ENCODE measurements at places on chromosomes 12 and 14.

DNA sequence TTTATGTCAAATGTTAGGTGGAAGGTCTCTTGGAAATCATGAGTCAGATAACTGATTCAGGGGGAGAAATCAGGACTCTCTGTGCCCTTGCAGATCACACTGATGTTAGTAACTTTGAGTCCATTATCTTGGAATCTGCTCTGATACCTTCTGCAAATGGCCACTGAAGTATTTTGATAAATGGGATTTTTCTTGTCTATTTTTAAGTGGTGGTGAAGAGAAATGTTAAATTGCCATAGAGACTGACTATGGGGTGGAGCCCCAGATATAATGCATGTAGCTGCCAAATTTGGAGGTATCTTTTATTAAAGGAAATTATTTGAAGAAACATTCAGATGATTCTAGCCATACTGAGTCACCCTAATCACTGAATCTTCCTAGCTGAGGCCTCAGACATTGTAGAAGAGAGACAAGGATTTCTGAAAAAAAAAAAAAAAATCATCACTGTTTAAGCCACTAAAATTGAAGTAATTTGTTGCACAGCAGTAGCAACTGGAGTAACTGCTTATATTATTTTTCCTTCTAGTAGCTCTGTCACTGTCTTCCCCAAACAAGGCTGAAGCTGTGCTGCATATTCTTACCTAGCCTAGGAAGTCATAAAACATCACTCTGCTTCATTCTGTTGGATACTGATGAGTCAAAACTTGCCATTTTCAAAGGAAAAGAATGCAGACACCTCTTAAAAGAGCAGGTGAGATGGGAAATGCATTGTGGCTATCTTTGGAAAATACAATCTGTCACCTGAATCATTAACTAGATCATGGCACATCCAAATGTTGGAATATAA is 36.0 kb upstream of the CLEC14A start:
- no peak for DNase-seq

DNA sequence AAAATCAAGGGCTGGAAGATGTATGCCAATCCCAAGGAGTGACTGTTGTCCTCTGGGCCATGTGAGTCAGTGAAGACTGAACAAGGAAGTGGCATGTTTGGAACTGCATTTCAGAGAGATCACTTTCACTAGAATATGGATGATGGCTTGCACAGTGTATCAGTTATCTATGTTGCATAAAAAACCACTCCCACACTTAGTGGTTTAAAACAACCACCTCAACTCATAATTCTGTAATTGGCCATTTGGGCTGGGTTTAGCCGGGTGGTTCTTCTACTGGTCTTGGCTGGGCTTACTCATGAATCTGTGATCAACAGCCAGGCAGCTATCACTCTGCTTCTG is 15.4 kb downstream of the BDKRB1 start:
- no peak for DNase-seq

DNA sequence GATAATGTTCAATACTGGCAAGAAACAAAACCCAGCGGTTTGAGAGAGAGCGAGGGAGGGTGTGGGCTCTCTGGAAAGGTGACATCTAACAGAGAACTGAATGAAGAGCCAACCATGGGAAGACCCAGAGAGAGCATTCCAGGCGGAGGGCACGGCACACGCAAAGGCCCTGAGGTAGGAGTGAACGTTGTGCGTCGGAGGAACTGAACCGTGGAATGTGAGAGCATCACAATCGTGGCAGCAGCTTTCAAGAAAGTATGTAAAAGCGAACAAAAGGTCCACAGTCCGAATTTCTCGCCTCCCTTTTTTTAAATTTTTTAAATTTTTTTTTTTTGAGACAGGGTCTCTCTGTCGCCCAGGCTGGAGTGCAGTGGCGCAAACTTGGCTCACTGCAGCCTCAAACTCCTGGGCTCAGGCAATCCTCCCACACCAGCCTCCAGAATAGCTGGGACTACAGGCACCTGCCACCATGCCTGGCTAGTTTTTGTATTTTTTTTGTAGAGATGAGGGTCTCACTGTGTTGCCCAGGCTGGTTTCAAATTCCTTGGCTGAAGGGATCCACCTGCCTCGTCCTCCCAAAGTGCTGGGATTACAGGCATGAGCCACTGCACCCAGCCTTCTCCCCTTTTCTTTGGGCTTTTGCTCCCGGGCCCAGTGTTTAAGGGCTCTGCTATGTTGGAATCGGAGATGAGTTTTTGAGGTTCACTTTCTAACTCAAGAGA is 15.3 kb upstream of the SCARB1 start:
- no peak for DNase-seq

DNA sequence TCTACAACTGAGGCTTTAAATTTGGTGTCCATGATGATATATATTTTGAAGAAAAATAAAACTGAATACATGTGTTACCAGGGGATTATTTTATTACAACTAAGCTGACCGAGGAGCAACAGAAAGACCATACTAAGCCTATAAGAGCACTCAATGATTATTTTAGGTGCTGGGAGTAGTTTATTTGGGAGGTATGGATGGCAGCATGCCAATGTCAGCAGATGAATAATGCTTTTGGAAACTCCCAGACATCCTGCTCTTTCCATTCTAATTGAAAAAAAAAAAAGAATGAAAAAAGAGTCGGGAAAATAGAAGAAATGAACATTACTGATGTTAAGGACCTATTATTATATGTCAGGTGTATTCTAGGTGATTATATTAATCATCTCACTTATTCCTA is 441.2 kb downstream of the BTG1 start:
- no peak for DNase-seq

- peak; percentile 30 for DNase-seq
Measured at GRCh38 chr12:121400332-121401139, 618 bp downstream of the RNF34 start.

DNA sequence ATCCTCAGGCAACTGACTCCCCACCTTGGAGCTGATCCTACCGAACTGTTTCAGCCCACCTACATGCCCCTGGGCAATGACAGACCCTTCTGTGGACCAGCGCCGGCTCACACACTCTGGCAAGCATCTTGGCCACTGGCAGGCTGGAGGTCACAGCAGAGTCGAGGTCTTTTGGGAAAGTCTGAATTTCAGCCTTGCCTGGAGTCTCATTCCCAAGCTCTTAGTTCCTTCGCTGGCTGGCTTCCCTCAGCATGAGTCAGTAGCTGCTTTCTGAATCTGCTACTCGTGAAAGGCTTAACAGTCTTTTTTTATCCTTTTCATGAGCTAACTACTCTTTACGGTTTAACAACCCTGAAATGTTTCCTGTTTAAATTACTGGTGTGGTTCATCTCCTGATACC is 44.5 kb downstream of the ASCL4 start:
- no peak for DNase-seq

DNA sequence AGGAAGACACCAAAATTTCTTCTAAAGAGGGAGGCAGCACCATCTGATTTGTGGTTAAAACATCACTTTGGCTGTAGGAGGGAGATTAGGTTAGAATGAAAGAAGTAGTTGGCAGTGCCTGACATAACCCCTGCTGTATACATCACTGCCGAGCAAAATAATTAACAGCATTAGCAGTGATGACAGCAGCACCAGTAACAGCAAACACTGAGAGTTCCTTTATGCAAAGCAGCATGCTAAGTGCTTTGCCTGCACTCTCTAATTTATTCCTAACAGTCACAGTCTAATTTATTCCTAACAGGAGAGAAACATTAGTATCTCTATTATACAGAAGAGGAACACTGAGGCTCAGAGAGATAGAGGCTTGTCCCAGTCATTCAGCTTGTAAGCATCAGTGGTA is 1469.7 kb downstream of the AACS start:
- no peak for DNase-seq

DNA sequence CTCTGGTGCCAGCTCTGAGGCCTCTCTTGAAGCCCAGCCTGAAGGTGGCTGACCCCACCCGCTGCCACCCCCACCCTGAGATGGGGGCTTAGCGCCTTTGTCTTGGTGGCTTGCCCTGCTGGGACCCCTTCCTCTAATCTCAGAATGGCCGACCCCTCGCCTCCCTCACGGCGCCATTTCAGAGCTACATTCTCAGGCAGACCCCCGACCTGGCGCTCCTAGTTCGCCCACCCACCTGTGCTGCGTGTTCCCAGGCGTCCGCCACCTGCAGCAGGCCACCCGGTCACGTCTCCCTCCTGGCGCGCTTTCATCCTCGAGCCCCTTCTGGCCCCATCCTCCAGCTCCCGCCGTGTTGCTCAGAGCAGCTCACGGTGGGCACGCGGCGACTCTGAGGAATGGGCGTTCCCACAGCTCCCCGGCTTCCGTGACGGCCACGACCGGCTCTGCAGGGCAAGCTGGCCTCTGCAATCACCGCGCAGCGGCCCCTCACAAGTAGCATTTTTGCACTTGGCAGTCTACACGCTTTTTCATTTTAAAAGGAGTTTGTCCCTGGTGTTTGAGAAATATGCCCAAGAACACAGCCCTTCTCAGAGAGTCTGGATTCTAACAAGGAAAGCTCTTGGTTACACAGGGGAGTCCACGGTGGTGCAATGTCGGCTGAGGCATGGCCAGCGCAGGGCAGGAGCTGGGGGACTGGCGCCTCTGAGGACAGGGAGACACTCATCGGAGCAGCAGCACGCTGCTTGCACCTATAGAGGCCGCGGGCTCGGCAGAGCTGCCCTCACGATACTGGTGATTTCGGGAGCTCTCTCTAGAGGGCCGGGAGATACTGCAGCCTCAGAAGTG is 105.7 kb upstream of the C14orf180 start:
- no peak for DNase-seq

- no peak for DNase-seq
Measured at GRCh38 chr12:77746096-77746495, 84.6 kb upstream of the NAV3 start.

DNA sequence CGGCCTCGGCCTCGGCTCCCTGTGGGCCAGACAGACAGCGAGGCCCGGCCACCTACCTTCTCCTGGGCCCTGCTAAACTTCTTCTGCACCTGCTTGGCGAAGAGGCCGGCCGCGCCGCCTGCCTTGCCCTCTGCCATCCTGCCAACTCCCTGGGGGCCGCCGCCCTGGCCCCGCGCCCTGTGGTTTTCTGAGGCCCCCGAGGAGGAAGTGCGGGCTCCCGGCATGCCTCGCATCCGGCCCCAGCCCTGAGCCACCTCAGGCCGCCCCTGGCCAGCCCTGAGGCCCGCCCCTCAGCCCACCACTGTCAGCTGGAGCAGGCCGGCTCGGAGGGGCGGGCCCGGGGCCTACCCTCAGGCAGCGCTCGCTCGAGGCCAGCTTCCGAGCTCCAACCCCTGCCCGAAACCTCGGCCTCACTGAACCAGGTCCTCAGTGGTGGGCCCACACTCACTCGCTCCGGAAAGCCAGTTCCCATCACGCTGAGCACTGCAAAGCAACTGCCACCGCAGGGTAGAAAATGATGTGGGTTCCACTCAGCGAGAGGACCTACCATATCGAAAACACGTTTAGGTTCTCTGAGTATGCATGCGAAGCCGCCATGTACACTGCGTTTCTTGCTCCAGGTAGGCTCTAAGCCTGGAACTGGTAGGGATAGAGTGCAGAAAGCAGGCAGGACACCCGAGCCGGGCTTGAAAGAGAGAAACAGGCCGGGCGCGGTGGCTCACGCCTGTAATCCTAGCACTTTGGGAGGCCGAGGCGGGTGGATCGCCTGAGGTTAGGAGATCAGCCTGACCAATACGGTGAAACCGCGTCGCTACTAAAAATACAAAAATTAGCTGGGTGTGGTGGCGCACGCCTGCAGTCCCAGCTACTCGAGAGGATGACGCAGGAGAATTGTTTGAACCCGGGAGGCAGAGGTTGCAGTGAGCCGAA is at the start of gene BIN2:
BIN2 (minus strand) TSS at position 209 of the 930 bp plus-strand sequence; CDS start at position 137, 72 bp downstream.
- DNase-seq: peak; percentile 27

GRCh38 chr12:118618695-118619094 is 242.3 kb downstream of the SUDS3 start:
- no peak for DNase-seq
